AG20443 (cell line): ENCODE measurements at places on chromosomes 1 and 21.
A peak's percentile ranks its signal among the peaks of the same experiment; 100 is the strongest.

GRCh38 chr1:160975026-160975425, 20.4 kb upstream of the ITLN2 start:
- DNase-seq: no peak

GRCh38 chr21:37769656-37770055, 146.6 kb downstream of the KCNJ6 start:
- no peak for DNase-seq

DNA sequence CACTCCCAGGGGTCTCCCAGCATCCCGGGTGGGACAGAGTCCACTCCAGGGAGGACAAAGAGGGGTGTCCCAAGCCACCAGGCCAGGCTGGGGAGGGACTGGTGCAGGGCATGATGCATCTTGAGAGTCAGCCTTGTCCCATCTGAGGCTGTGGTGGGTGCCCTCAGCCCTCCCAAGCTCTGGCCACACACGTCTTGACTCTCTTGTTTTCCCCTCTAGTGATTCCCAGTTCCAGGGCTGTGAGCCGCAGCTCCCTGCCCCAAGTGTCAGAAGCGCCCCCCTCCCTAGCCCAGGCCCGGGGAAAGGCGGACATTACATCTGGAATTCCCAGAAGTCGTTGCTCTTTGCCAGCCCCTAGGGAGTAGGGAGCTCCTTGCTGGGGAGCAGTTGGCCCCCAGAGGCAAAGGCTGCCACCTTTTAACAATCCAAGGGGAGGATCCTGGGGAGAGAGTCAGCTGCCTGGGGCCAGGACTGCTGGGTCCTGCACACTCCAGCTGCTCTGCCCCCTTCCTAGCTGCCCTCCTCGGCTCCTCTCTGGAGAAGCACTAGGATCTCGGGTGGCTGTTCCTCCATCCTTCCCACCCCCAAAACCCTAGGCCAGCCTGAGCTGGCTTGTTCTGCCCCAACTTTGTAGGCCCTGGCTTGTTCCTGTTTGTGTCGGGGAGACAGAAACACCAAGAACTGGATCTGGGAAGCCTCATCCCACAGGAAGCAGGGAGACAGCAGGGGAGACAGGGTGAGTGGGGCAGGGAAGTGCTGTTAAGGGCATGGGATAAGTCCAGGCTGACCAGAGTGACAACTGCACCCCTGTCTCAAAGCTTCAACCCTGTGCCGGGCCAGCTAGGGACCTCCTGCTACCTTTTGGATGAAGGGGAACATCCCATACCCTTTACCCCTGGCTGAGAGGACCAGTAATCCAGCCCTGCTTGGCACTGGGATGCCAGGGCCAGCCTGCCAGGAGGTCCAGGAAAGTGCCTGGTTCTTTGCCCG, 3.2 kb upstream of the PTPN7 start:
- no peak for DNase-seq

DNA sequence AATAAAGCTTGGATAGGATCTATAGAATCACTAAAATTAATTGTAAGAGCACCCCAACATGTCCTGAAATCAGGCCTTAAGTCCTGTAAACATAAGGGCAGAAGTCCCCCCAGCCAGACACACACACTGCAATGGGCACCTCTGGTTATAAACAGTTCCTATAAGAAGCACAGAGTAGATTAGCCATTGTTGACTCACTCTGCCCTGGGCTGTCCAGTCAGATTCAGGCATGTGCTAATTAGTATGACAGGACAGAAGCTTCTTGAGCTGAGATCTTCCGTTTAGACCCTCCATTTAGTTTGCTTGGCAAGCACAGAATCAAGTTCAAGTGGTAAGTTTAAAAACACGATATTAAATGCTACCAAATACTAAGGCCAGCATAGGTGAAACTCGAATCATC, 11.8 kb upstream of the DENND1B start:
- DNase-seq: peak; percentile 50

- peak; percentile 53 for DNase-seq
Observed at GRCh38 chr1:19080721-19081120, 124.2 kb upstream of the IFFO2 start.

DNA sequence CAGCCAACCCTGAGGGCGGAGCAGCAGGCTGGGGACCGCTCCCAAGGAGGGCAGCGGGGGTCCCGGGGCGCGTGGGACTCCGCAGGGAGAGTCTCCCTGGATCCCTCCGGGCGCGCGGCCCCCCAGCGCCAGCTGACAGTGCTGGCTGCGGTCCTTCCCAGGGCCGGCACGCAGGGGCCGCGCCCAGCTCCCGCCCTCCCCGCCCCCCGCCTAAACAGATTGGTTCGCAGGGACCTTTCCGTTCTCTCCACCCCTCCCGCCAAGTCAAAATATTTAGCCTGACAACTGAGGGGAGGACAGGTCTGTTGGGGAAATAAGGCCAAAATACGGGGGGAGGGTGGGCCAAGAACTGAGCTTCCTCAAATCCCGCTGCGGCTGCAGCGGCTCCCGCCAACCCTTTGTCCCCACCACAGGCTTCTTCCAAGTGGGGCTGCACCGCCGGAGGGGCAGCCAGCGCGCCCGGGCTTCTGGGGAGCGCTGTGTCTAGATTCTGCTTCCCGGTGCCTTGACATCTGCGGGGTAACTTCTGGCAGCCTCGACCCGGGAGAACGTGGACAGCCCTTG, at the start of gene INSRR:
INSRR (minus strand) TSS at position 159 of the 564 bp plus-strand sequence. CDS start 496 bp downstream, outside the sequence.
- peak; percentile 64 for DNase-seq

DNA sequence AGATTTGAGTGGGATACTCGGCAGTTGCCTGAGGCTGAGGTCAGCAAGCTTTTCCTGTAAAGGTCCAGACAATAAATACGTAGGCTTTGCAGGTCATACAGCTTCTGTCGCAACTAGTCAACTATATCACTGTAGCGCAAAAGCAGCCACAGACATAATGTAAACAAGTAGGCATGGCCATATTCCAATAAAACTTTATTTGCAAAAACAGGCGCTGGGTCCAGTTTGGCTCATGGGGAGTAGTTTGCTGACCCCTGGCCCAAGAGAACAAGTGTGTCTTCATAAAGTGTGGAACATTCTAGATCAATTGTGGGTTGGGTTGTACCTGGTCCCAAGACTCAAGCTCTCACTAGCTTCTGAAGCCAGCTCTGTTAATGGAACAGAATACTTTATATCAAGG, 78.8 kb downstream of the MIS18A start:
- no peak for DNase-seq

DNA sequence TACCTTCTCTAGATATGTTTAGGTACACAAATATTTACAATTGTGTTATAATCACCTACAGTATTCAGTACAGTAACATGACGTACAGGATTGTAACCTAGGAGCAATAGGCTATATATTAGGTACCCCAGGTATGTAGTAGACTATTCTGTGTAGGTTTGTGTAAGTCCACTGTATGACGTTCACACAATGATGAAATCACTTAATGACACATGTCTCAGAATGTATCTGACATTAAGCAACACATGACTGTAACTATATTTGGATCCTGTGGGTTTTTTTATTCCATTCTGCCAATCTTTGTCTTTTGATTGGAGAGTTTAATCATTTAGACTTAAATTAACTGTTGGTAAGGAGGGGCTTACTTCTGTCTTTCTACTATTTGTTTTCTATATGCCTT, 52.1 kb downstream of the STYXL2 start:
- DNase-seq: no peak

GRCh38 chr1:2821966-2822620, 20.6 kb upstream of the TTC34 start:
- peak; percentile 33 for DNase-seq

DNA sequence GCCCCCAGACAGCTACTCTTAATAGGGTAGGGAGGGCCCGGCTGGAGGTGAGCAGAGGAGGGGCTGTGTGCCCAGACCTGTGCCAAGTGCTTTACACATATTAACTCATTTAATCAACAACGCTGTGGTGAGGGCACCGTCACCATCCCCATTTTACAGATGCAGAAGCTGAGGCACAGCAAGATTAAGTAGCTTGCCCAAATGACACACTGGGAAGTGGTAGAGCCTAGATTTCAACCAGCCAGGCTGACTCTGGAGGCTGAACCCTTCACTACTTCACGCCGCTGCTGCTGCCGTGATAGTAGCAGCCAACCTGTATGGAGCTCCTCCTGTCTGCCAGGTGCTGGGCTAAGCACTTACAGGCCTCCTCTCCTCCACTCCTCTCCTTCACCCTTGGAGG, 127.2 kb downstream of the PTPRU start:
- no peak for DNase-seq

GRCh38 chr1:108561689-108562326, 1.9 kb downstream of the EEIG2 start:
- DNase-seq: peak; percentile 16

DNA sequence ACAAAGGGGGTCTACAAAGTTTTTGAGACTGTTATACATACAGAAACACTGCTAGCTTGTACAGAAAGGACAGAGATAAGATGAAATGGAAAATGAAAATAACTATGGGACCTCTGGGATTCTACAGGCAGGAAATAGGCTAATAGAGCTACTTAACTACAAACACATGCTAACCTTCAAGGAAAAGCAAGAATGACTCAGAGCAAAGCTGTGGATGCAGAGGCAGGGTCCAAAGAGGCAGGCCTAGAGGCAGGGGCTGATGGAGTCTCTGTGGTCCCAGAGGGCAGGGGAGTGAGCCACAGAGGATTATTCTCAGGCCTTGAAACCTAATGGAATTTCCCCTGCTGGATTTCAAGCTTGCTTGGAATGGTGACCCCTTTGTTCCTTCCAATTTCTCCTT, 18.7 kb upstream of the GOLT1A start:
- peak; percentile 60 for DNase-seq

- peak; percentile 66 for DNase-seq
Observed at GRCh38 chr21:33360281-33360680, 35.5 kb downstream of the IFNAR1 start.

GRCh38 chr1:206967096-206967849, 3.0 kb downstream of the FCAMR start:
- DNase-seq: peak; percentile 40

- peak; percentile 71 for DNase-seq
Observed at GRCh38 chr21:29155118-29155932, 24.9 kb downstream of the MAP3K7CL start.

DNA sequence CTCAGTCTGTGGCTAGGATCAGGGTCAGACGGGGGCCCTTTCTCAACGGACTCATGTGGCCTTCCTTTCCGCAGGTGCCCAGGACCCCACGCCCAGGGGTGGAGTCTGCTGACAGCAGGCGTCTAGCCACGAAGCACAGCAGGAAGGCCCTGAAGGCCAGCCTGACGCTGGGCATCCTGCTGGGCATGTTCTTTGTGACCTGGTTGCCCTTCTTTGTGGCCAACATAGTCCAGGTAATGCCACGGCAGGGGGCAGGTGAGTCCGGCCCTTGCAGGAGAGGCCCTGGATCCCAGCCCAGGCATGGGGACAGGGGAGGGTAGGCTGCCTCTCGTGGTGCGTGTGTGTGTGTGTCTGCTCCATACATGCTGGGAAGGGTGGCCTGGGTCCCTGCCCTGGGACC, 13.8 kb downstream of the HTR6 start:
- no peak for DNase-seq

DNA sequence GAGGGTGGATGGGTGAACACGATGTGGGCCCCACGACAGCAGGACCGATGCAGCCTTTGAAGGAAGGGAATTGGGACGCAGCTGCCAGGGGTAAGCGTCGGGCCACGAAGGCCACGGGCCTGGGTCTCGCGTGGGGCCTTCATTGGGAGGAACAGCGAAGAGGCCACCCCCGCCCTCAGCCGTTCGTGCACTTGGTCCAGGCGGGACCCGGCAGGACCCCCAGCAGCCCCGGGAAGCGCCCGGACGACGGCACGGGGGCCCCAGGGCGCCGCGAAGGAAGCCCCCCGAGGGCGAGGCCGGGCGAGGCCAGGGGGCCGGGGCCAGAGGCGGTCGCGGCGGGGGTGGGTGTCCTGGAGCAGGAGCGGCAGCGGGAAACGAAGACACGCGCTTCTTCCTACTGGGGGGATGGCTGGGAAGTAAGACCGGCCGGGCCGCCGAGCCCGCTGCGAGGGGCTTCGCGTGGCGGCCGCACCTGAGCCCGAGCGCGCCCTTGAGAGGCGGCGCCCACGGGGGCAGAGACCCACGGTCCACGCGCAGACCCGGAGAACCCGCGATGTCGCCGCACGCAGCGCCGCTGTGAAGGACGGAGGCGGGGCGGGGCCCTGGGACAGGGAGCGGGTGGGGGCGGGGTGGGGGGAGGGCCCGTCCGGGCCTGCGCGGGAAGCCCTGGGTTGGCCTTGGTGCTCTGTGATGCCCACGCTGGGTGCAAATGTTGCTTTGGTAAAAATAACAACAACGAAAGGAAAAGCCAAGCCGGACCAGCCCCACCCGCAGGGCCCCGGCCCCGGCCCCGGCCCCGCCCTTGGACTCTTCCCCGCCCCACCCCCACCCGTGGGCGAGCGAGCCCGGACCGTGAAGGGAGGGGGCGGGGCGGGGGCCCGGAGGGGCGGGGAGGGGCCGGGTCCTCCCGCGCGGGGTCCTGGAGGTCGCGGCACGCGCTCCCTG, 56.0 kb upstream of the ADARB1 start:
- peak; percentile 78 for DNase-seq

- DNase-seq: peak; percentile 81
Observed at GRCh38 chr1:15214527-15214926, 32.5 kb upstream of the FHAD1 start.

DNA sequence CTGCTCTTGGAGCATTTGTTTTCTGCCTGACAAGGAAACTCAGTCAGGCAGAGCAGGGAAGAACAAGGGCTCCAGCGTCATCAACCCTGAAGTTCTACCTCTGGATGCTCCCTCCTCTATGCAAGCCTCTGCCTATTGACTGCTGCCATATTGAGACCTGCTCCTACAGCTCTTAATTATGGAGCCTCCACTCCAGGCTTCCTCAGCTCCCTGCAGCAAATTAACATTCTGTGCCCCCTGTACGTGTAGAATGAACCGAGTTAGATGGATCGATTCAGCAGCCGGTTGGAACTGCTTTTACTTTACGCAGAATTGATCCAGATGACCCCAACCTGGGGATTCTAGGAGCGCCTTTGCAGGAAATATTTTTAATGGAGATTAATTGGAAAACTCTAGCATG, 68.7 kb downstream of the KIRREL1 start:
- DNase-seq: no peak

- no peak for DNase-seq
Observed at GRCh38 chr1:24584171-24584647, 28.3 kb downstream of the NCMAP start.

- no peak for DNase-seq
Observed at GRCh38 chr1:15618077-15618654, 908 bp downstream of the DDI2 start.

DNA sequence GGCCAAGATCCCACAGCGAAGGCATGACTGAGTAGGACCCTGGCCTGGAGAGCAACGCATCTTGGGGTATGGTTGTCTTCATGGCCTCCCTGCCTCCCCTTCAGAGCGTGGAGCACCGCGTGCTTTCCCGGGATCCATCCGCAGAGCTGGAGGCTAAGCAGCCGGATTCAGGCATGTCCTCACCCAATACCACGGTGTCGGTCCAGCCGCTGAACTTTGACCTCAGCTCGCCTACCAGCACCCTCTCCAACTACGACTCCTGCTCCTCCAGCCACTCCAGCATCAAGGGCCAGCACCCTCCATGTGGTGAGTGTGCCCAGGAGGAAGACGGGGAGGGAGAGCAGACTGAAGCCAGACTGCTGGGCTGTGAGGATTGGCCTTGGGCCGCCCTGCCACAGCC, 19.8 kb downstream of the ESPN start:
- no peak for DNase-seq
